ENCODE measurements at places on chromosomes 2 and 18. TPM values are rescaled to one million over a fixed set of nuclear protein-coding genes. Genes with fewer than 3 reads are reported as not detected.

DNA sequence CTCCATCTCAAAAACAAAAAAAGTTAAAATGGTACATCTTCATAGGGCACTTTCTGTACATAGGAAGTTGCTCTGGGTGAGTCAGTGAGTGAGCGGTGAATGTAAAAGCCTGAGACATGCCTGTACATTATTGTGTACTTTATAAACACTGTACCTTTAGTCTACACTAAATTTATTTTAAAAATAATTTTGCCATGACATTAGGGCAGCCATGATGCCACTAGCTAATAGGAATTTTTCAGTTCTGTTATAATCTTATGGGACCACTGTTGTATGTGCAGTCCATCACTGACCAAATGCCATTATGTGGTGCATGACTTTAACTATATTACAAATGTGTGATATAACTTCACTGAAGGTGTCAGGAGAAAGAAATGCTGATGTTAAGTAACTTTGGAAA, 11.0 kb upstream of the TXNDC2 start:
- DNase-seq = no peak

DNA sequence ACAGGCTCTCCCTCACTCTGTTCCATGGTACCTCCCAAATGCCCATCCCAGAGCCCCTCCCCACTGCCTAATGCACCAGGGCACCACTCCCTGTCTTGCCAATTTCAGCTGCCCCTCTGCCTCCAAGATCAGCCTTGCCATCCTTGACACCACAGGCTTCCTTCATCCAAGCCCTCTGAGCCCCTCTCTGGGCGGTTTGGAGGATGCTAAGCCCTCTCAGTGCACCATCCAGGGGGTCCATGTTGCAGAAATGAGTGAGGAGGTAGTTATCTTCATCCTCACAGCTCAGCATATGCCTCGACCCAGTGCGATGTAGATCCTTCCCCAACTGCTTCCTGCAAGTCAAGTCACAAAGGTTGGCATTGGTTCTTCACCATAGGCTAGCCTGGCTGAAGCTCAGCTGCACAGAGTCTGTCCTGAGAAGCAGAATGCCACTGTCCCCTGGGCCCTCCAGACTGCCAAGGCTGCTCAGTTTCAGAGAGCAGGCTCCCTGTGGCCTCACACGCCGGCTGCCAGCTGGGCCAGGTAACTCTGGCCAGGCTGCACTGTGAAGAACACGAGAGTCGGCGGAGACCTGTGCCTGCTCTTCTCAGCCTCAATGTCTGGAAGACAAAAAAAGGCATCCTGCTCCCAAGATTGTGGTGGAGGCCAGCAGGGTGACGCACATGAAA, 9.9 kb upstream of the MAP3K2 start:
- no peak for DNase-seq

DNA sequence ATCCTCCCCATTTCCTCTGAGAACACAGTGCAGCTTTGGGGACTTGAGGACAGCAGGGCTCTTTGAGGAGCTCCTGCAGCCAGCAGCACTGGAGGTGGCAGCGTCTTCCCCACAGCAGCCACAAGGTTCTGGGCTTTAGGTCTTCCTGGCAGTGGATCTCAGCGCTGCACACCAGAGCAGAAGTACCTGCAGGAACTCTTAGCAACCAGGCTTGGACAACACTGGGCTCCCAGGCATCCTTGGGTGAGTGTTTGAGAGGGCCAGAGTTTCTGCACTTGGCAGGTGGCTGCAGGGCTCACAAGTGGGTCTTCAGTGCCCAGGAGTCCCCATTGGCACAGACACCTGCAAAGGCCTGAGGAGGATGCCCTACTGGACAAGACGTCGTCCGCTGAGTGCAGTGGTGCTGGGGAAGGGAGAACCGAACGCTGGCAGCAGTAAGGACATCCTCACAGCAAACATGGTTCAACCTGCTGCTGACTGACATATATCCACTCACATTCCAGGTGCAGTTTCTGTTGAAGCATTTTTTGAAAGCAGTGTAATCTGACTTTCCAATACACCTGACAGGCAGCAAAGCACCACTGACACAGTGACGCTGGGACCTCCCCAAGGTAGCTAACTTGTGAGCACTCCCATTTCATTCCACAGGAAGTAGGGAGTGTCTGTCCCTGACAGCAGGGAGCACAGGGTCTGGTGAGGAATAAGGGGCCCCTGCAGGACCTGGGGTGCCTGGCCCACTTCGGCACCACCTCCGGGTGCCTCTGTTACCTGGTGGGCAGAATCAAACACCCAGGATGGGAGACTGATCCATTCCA, 149.9 kb upstream of the COPS8 start:
- DNase-seq = no peak

- no peak for DNase-seq
Measured at GRCh38 chr2:230932556-230933511, 7.8 kb upstream of the GPR55 start.

ERBB4 gene
- total RNA-seq = not detected

CD8B2 gene
- not detected for total RNA-seq

- no peak for DNase-seq
Measured at GRCh38 chr2:24024018-24024417, 14.1 kb downstream of the MFSD2B start.

GRCh38 chr2:204772546-204772945, 227.3 kb downstream of the PARD3B start:
- no peak for DNase-seq

SLC16A14 gene
- total RNA-seq = 0.14 TPM

SGO2 gene
- 4.4 TPM for total RNA-seq

SLC20A1 gene
- 94.0 TPM for total RNA-seq

DNA sequence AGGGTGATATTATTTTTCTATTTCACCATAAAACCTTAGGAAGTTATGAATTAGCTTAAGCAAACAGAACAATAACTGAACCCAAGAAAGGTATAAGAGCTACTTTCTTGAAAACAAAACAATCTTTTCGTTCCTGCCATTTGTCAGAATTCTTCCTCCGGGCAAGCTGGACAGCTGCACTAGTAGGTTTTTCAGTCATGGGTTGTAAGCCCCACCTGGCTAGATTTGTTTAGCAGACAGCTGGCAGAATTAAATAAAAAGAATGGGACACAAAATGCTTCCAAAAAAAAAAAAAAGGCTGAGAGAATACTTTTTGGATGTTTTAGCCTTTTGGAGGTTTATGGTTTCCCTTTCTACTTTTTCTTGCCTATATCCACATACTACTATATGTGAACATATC, 694.1 kb downstream of the ARHGAP15 start:
- no peak for DNase-seq

DNA sequence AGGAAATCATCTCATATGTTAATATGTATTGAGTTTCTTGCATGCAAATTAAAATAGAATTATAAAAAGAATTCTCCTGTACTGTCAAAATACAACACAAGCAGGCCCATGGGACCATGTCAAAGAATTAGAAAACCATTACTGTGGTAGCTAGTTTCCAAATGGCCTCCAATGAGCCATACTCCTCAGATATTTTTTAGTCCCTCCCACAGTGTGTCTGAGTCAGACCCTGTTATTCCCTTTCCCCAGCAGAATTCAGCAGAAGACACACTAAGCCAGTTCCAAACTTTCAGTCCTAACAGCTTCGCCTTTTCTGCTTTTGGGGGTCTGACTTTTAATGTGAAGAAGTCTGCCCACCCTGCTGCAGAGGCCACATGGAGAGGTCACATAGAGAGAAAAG, 86.7 kb downstream of the FIGN start:
- DNase-seq = no peak

AP1S3 gene
- 0.96 TPM for total RNA-seq

- DNase-seq = no peak
Measured at GRCh38 chr2:164000176-164000575, 264.4 kb upstream of the FIGN start.

ABCG5 gene
- total RNA-seq = not detected

GRCh38 chr2:13474538-13474937, 757.8 kb downstream of the TRIB2 start:
- DNase-seq = no peak

- DNase-seq = no peak
Measured at GRCh38 chr18:46768166-46768921, 11.5 kb upstream of the ST8SIA5 start.

- no peak for DNase-seq
Measured at GRCh38 chr2:3320910-3321605, 56.6 kb downstream of the EIPR1 start.

DNA sequence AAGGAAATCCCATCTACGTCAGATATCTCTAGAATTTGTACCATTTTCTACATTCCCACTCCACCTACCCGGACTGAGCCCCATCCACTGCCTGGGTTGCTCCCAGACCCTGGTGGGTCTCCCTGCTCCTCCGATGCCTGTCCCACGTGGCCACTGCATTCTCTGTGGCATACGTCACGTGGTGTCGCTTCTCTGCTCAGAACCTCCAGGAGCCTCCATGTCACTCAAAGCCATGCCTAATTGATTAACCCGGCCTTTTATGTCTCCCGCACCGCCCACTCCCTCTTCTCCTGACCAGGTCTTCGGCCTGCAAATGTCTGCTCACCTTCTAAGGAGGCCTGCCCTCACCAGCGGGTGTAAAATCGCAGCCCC, 176.6 kb downstream of the HDAC4 start:
- no peak for DNase-seq

GRCh38 chr2:198073253-198073652, 268.9 kb downstream of the PLCL1 start:
- no peak for DNase-seq

DNA sequence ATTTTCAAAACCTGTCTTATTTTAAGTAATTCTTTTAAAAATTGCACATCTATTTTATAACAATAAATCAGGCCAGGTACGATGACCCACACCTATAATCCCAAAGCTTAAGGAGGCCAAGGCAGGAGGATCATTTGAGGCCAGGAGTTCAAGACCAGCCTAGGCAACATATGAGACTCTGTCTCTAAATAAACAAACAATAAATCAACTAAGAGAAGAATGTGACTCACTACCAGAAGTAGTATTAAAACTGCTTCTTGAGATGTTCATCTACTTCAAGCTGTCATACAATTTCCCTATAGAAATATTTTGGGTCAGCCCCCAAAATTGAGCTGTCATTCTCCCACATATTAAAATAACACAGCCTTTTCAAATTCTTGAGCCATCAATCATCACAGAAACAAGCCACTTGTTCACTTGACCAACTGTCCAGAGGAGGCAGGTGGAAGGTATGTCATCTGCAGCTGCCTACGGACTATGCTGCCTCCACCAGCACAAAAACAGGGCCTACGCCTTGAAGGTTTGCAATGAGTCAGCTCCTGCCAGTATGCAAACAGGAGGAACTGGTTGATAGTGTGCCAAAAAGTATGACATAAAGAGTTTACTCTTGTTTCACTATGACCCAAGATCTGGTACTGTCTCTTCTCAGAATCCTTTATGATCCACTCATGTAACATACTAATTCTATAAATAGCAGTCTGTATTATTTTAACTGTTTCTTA, 33.6 kb downstream of the KIDINS220 start:
- no peak for DNase-seq

GAREM2 gene
- 3.2 TPM for total RNA-seq

GRCh38 chr2:38552259-38552658, 50.5 kb downstream of the HNRNPLL start:
- no peak for DNase-seq

AQP12A gene
- total RNA-seq = not detected

DNER gene
- not detected for total RNA-seq

NYAP2 gene
- total RNA-seq = not detected

VWA3B gene
- not detected for total RNA-seq

TSGA10 gene
- 22.6 TPM for total RNA-seq

CBLN2 gene
- total RNA-seq = not detected

TUBA4B gene
- total RNA-seq = not detected

VAPA gene
- total RNA-seq = 113 TPM

SEPTIN10 gene
- 5.1 TPM for total RNA-seq

- DNase-seq = no peak
Measured at GRCh38 chr2:8049176-8049575, 632.7 kb upstream of the ID2 start.

SIGLEC15 gene
- not detected for total RNA-seq

DNA sequence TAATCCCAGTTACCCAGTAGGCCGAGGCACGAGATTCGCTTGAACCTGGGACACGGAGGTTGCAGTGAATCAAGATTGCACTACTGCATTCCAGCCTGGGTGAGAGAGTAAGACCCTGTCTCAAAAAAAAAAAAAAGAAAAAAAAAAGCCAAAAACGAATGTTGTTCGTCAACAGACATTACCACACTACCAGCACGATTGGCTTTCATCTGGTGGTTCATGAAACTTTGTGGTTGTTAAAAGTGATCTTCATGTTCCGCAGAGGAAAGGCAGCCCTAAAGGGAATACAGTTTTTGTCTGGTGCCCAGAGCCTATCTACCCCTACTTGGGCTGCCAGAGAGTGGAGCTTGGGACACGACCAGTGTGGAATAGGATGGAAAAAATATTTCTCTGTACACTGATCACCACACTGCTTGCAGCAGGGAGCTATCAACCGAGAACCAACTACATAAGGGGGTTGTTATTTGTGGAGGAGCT, 13.6 kb upstream of the CXCR4 start:
- peak; percentile 85 for DNase-seq

MC4R gene
- total RNA-seq = not detected

DNA sequence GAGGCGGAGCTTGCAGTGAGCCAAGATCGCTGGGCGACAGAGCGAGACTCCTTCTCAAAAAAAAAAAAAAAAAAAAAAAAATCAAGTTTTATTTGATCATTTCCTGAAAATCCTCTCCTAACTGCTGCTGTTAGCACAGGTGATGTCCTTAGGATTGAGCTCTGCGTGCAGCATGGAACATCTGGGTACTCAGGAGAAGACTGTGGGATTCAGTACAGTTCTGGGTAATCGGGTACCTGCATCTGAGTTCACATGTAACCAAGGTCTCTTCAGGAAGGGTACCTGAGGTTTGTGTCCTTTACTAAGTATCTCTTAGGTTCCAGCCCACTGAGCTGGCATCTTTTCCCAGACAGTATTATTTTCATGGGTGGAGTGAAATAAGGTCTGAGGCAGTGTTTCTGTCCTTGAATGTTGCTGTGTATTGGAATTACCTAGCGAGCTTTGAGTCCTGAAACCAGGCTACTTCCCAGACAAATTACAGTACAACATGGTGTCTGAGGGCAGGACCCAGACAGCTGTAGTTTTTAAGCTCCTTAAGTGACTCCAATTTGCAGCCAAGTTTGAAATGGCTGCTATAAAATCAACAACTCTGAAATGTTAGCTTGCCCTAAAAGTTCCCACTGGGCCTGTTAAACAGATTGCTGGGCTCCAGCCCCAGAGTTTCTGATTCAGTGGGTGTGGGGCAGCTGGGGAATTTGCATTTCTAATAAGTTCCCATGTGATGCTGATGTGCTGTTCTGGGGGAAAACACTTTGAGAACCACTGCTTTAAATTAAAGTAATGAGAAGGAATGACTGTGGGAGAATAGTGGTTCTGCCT, 120.5 kb downstream of the PMAIP1 start:
- no peak for DNase-seq

All from CD4-positive, alpha-beta memory T cell (primary cell).